ENCODE measurements at places on chromosomes 2 and 18. TPM values are rescaled to one million over a fixed set of nuclear protein-coding genes. Genes with fewer than 3 reads are reported as not detected.

STPG4 gene
- 8.4 TPM for total RNA-seq

PSD4 gene
- total RNA-seq = 6.5 TPM

RIT2 gene
- not detected for total RNA-seq

RAD51AP2 gene
- 11.6 TPM for total RNA-seq

HDLBP gene
- 1,280 TPM for total RNA-seq

GREB1 gene
- total RNA-seq = 11.1 TPM

CKAP2L gene
- 4.1 TPM for total RNA-seq

NRP2 gene
- 167 TPM for total RNA-seq

GREB1L gene
- total RNA-seq = 14.9 TPM

GCG gene
- 2.4 TPM for total RNA-seq

ZNF514 gene
- 31.5 TPM for total RNA-seq

CRACDL gene
- 1.9 TPM for total RNA-seq

CCDC141 gene
- total RNA-seq = 5.3 TPM

MAP2 gene
- 14.4 TPM for total RNA-seq

CD207 gene
- 0.96 TPM for total RNA-seq

VIT gene
- 3.9 TPM for total RNA-seq

CREG2 gene
- total RNA-seq = 3.6 TPM

EMILIN2 gene
- total RNA-seq = 26.5 TPM

NDUFS1 gene
- 81.1 TPM for total RNA-seq

MLPH gene
- total RNA-seq = 18.5 TPM

COL4A4 gene
- 0.72 TPM for total RNA-seq

Data from umbilical cord (tissue), 2 donors.